ENCODE measurements at places on chromosomes 13 and 19.

DNA sequence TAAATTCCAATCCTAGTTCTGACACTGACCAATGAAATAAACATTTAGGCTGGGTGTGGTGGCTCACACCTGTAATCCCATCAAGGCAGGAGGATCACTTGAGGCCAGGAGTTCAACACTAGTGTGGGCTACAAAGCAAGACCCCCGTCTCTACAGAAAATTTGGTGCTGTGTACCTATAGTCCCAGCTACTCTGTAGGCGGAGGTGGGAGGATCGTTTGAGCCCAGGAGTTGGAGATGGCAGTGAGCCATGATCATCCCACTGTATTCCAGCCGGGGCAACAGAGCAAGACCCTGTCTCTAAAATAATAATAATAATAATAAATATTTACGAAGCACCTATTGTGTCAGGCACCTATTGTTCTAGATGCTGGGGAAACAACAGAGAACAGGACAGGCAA, 6.7 kb downstream of the IRGQ start:
- DNase-seq = no peak

DNA sequence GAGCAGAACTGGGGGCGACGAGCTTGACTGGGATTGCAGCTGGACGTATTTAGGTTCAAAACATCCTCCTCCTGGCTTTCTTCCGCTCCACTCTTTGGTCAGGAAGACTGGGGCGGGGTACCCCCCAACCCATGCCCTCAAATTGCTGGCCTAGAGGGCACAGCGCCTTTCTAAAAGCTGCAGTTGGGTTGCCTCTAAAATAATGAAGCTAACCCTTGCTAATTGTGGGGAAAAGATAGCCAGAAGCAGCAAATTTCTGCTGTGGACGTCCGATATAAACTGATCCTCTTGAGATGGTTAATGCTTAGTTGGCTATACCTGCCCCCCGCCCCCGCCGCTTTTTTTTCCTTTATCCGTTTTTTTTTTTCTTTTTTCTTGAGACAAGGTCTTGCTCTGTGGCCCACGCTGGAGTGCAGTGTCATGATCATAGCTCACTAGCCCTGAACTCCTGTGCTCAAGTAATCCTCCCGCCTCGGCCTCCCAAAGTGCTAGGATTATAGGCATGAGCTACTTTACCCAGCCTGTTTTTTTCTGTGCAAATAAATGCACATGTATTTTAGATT, 754 bp upstream of the CHERP start:
- DNase-seq = no peak

DNA sequence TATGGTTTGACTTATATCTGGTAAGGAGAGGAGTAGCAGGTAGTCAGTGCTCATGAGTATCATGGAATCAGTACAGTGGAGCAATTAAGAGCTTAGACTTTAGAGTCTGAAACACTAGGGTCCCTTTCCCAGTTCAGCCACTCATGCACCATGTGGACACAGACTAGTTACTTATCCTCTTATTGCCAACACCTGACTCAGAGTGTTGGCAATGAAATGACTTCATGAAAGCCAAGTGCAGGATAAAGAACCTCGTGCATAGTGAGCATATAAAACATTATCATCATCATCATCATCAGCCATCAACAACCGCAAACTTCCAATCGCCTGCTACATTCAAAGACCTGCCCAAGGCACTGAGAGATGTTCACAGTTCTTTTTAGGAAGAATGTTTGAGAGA, 164.2 kb downstream of the FOXO1 start:
- no peak for DNase-seq

DNA sequence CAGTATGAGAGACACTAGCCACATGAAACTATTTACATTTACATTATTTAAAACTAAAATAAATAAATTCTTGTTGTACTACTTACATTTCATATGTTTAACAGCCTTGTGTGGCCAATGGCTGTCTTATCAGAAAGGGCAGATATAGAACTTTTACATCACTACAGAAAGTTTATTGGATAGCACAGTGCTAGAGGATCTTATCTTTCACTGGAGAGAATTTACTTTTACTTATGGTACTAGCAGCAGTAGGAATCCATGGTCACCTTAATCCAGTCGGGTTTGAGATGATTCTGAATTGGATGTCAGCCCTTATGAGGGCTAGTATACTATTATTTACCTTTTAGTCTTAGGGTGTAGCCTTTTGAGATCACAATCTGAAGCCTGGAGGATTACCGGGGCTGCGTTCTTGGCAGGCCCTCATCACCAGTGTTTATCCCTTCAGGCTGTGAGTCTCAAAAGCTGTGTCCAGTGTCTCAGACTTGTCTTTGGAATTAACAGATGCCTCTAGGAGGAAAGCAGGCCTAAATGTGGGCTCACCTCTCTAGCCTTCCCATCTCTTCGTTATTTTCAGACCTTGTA, 21.7 kb downstream of the IFT88 start:
- DNase-seq = no peak

DNA sequence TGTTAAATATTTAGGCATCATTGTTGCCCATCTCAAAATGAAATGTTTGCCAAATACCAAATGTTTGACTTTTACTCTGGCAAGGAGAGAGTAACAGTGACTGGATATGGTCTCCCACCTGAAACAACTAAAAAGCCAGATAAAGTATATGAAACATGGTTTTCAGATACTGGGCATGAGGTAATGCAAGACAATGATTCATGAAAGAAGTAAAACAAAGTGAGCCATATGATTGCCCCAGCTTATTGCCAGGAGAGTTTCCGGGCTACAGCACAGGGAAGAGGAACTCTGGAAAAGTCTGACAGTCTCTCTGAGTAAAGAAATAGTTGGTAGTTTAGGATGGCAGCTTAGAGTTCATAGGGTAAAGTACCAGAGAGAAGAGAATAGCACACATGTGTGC, 354.6 kb downstream of the DNAJC15 start:
- DNase-seq = no peak

- no peak for DNase-seq
Observed at GRCh38 chr13:101930331-101930730, 471.5 kb downstream of the FGF14 start.

- DNase-seq = no peak
Observed at GRCh38 chr19:48926909-48927308, 6.6 kb upstream of the DHDH start.

DNA sequence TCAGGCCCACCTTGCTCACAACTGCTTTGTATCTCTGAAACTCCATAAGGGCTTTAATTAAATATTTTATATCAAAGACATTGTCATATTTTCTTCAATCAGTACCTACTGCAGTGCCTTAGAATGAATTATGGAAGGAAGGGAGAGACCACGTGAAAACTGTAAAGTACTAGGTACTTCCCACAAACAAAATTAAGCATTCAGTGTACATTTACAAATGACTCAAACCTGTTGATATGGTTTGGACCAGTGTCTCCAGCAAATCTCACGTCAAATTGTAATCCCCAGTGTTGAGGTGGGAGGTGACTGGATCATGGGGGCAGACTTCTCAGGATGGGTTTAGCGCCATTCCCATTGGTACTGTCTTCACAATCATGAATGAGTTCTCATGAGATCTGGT, 23.2 kb downstream of the KCTD12 start:
- DNase-seq = no peak

- no peak for DNase-seq
Observed at GRCh38 chr13:33543631-33544265, 258.2 kb upstream of the STARD13 start.

DNA sequence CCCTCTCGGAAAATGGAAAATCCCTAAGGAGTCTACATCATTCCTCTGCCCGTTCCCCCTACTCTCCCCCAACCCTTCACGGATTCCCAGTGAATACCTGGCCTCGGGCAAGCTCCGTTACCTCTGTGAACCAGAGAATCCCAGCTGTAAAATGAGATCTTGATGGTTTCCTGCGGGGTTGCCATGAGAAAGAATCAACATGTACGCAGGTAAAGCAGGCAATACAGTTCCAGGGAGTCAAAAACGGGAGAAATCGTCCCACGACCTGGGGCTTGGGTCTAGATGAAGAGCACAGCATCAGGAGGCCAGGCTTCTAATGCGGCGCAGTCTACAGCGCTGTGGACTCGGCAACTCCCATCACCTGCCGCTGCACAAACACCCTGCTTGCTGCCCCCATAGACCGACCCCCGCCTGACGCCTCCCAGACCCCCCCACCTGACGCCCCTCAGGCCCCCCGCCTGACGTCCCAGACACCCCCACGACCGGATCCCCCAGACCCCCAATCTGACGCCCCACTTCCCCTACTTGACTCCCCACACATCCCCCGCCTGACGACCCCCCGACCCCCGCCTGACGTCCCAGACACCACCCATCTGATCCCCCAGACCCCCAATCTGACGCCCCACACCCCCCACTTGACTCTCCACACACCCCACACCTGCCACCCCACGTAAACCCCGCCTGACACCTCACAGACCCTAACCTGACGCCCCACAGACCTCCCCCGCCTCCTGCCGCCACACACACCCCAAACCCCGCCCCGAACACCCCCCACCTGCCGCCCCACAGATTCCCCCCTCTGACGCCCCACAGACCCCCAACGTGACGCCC, 680 bp downstream of the LIG4 start:
- no peak for DNase-seq

DNA sequence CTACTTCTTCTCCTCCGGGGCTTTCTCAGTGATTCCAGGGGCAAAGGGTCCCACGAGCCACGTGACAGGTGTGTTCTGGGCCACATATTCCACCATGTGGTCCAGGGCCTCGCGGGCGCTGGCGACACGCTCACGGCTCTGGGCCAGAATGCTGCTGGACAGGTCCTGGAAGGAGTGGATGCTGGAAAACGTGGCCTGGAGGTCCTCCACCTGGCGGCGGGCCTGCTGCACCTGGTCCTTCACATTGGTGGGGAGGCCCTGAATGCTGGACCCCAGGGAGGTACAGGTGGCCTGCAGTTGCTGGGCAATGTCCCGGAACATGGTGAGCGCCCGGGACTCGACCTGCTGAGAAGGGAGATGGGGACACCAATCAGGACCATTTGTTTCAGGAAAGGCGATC, 7.7 kb upstream of the TICAM1 start:
- DNase-seq = no peak

GRCh38 chr13:108428691-108429090, 159.2 kb downstream of the TNFSF13B start:
- DNase-seq = no peak

GRCh38 chr19:49272204-49272603, 52.8 kb downstream of the SLC6A16 start:
- no peak for DNase-seq

DNA sequence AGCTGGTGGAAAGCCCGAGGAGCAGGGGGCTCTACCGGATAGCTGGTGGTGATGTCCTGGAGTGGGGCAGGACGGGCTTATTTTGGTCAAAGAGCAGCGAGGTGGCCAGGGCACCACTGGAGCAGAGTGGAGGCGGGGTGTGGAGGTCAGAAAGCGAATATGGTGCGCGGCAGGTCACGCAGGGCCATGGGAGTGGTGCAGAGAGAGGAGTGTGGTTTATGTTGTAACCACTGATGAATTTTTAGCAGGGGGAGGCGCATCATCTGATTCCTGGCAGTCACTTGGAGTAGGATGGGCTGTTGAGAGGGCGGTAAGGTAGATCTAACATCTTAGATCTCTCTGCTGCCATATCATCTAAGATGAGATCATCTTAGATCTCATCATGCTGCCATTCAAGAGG, 1.4 kb upstream of the ZNF414 start:
- DNase-seq = no peak

DNA sequence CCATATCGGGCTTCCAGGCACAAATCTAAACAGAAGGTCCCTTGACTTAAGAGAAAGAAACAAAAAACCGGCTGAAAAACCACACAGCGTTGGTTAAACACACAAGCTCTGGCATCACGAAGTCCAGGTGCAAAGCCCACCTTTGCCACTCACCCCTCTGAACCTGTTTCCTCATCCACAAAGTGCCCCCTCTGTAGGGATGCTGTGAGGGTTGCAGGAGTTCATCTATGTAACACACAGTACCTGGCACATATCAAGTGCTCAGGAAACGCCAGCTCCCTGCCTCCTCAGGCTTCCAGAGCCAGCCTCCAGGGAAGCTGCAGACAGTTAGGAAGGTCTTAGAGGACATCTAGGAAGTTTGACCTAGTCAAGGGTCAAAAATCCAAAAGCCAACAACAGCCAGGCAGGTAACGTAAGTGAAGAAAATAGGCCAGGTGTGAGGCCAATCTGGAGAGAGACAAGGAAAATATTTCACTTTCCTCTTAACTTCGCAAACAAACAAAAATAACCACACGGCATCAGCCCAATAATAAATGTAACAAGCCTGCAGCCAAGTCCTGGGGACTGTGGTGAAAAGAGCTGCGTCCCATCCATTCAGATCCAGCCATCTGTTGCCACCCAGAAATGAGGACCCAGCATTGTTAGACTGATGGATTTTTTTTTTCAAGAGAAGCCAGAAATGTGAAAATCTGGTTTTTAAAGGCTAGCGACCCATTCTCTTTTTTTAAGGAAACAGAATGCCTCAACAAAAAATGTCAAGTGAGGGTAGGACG, 10.0 kb downstream of the KDELR1 start:
- DNase-seq = no peak
